Stimulated activated CD4-positive, alpha-beta T cell treated with anti-CD3 and anti-CD28 coated beads, Interleukin-15, amount 100 ng/mL, for 24 hours (primary cell): ENCODE measurements at places on chromosomes 1 and 21.

GRCh38 chr1:24960071-24960801, 30.2 kb upstream of the RUNX3 start:
- no peak for DNase-seq

DNA sequence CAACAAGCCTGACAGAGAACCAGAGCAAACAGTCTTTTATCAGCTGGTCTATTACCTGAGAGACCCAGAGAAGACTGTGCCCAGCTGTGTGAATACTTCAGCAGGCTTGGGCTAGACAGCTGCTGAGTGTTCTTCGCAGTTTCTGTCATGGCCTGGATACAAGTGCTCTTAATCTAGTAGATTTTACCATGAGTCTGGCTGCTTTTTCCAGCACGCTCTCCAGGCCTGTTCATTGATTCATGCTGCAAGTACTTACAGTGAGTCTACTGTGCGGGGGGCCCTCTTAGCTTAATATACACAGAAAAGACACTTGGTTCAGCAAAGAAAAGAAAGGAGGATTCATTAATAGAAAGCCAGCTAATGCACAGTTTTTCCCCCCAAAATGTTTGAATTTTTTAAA, 48.5 kb downstream of the RGS7 start:
- DNase-seq: no peak

DNA sequence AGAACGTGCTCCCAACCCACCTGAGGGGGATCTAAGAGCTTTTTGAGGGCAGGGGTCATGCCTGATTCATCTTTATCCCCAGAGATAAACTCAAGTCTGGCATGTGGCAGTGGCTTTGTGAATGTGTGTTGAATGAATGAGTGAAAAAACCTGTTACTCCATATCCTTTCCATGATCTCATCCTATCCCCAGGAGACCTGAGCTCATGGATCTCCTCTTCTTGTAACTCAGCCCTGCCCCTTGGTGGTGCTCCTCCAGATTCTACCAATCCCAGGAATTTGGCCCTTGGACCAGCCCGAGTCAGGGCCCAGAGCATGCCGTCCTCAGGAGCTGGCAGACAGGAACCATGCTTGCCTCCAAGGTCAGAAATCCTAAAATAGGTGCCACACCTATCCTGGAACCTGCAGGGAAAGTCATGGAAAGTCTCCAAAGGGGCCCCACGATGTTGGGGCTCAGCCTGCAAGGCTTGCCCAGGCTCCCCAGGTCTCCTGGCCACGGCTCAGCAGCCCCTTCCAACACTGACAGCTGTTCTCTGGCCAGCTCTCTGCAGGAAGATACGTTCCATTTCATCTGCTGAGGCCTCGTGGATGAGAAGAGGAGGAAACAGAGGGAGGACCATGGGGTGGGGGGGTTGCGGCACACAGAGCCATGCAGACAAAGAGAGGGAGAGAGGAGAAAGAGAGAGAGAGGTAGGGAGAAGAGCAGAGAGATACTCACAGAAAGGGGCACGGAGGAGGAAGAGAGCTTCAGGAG, 214.6 kb downstream of the TRABD2B start:
- DNase-seq: no peak

GRCh38 chr1:167465743-167466142, 52.6 kb downstream of the CD247 start:
- no peak for DNase-seq

DNA sequence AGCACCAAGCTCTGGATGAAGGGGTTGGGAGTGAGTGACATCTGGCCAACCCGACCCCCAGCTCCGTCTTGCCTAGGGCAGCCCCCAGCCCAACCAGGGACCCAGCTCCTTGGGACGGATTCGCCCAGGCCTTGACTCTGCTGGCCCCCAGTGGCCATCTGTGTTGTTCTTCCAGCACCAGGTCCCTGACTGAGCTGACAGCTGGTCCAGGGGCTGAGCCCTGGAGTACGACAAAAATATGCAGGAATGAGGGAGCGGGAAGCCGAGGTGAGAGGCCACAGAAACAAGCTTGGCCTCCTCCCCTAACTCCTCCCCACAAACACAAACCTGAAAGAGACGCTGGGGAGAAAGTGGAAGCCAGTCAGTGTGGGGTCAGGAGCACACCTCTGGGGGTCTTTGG, 55.0 kb upstream of the PAX7 start:
- DNase-seq: peak; percentile 71

- peak; percentile 50 for DNase-seq
Measured at GRCh38 chr1:227449051-227449450, 114.3 kb upstream of the ZNF678 start.

DNA sequence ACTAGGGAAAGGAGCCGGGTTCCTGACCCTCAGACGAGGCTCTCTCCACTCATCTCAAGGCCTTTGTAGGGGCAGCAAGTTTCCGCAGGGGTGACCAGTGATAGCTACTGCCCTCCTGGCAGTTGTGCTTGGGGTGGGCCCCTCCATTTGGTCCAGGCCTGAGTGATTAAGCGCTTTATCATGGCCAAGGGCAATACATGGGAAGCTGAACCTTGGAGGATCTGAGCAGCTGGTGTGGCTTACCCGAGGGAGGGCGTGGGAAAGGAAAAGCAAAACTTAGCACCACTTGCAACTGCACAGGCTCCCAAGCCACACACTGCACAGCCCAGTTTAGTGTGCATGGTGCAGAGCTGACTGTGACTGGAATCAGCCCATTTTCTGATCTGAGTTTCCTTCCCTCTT, 47.8 kb downstream of the GADD45A start:
- no peak for DNase-seq

DNA sequence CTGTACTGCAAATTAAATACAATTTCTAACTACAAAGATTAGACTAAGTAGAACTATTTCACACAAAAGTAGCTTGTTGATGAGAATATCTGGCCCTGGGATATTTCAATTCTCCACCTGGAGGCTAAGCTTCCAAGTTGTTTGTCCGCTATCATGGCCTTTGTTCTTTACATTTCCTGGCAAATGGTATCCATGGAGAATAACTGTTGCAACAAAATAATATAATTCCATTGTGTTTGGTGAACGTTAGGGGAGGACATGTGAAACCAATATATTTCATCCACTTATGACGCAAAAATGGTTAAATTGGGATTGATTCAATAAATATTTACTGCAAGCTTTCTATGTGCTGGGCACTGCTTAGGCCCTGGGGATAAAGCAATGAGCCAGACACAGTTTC, 565.4 kb downstream of the PTPRC start:
- no peak for DNase-seq

GRCh38 chr21:35386491-35387079, 337.5 kb upstream of the RUNX1 start:
- no peak for DNase-seq

DNA sequence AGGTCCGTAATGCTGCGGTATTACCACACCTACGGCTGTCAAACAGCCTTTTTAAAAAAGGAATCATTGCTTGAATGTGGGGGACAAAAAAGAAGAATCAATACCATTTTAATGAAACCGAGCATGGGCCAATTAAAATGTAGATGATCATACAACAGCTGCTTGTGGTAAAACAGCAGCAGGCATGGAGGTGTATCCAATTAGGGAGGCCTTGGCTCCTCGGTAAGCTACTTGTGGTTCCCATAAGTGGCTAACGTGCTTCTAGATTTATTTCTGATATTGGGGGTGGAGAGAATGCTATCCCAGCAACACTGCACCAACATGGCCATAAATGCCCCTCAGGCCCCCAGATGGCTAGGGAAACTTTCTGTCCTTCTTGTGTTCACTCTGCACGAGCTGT, 1.8 kb downstream of the PTPN14 start:
- no peak for DNase-seq

GRCh38 chr1:243390162-243390791, 134.4 kb downstream of the SDCCAG8 start:
- peak; percentile 13 for DNase-seq

DNA sequence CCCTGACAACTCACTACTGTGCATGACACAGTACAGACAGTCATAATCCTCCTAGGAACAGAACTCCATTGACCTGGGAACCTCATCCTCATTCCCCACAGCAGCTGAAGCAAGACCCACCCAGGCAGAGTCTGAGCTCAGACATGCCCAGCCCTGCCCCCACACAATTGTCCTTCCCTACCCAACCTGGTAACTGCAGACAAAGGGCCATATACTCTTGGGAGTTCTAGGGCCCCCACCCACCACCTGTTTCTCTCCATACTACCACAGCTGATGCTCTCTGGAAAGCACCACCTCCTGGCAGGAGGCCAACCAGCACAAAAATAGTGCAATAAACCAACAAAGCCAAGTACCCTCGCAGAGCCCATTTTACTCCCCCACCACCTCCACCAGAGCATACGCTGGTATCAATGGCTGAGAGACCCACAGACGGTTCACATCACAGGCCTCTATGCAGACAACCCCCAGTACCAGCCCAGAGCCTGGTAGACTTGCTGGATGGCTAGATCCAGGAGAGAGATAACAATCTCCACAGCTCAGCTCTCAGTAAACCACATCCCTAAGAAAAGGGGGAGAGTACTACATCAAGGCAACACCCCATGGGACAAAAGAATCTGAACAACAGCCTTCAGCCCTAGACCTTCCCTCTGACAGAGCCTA, 159.7 kb upstream of the CXADR start:
- DNase-seq: no peak
